ENCODE measurements at places on chromosomes 4 and X. TPM values are rescaled to one million over a fixed set of nuclear protein-coding genes. Genes with fewer than 3 reads are reported as not detected.

CENPVL2 gene
- total RNA-seq: not detected

GAGE13 gene
- not detected for total RNA-seq

DNA sequence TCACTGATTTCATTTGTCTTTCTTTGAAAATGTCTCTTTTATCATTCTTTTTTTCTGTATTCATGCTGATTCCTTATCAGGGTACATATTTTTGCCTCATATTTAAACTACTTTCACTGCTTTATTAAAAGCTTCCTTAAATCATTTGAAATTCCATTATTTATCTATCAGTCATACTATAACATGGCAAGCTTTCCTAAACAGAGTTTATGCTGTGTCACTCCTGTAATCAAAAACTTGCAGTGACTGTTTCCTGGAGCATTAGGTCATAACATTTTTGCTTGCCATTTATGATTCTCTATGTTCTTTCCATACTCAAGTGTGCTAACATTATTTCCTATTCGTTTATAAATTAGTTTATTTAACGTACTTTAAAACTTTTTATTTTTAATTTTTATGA lies 203.7 kb downstream of the BMPR1B start:
- DNase-seq: peak; percentile 59

- DNase-seq: no peak
Observed at GRCh38 chr4:52750819-52751486, at the start of gene ERVMER34-1. Gene ERVMER34-1 (minus strand): TSS chr4:52751425. CDS start chr4:52745520, 5,905 bp downstream.

DNA sequence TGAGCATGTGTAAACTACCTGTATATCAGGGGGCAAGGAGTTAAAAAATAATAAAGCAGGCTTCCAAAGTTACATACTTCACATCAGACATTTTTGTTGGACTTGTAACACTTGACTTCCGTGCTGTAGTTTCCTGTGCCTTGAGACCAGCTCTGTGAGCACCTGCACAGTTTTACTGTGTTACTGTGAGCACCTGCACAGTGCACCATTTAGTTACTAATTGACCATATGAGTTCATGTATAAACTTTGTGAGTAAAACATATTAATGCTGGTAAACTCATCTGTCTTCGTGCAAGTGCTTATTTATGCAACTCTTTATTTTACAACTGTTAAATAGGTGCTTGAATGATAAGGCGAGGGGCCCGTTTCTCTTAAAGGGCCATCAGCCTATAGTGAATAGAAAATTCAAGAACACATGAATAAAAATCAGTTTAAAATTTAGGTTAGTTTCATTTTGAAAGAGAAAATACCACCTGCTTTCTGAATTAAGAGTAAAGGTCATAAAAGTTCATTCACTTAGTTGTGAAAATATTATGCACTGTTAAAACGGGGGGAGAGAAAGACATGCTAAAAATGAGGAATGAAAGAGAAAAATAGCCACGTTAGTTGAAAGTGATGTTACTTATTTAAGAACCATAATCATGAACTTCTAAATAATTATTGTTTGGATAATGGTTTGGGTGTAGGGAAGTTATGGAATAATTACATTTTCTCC lies 42.4 kb downstream of the USP9X start:
- no peak for DNase-seq

GRCh38 chr4:148831945-148832344 lies 389.7 kb upstream of the NR3C2 start:
- DNase-seq: peak; percentile 48

HTR2C gene
- total RNA-seq: not detected

GRCh38 chr4:68433582-68433981 lies 13.7 kb upstream of the TMPRSS11E start:
- DNase-seq: no peak

KLHL13 gene
- total RNA-seq: 9.8 TPM

DNA sequence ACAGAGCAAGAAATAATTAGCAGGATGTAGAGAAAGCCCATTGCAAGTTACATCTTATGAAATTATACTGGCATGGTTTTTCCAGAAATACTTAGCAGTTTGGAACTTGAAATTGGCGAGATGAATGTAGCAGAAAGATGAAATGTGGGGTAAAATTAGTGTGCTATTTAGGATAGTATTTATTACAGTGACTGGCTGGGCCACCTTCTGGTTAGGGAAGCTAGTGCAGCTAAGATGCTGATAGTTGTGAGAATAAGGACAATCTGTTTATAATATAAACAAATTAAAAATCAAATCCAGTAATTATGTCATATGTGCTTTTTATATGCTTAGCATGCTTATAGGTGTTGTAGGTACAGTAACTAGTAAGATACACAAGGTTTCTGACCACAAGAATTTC lies 74.8 kb downstream of the IL15 start:
- DNase-seq: no peak

GRCh38 chr4:23033796-23034195 lies 341.1 kb downstream of the GBA3 start:
- DNase-seq: peak; percentile 16

DNA sequence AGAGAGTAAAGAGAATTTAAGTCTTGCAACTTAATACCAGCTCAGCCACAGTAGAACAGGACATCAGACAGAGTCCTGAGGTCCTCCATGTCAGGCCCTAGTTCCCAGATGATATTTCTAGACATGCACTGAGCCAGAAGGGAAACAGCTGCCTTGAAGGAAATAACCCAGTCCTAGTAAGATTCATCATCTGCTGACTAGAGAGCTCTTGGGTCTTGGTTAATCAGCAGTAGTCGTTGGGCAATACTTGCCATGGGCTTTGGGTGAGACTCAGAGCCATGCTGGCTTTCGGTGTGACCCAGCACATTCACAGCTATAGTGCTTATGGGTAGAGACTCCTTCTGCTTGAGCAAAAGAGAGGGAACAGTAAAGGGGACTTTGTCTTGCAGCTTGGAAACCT lies 379.1 kb downstream of the AR start:
- no peak for DNase-seq

GRCh38 chrX:54921427-54922021 lies 900 bp downstream of the TRO start:
- peak; percentile 72 for DNase-seq

DNA sequence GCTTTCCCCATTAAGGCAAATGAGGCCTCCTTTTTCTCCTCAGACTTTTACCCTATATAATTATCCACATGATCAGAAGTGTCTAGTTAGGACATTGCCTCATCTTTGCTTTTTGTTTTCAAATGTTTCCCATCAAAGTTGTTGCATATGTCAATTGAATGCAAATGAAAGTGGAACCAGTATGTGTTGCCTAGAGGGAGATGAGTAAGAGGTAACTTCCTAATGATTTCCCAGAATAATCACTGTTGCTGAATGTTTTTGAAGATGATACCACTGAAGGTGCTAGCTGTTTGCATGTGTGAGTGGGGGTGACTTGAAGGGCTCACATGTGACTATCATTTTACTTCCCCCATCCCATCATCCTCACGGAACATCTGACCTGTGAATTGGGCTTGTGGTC lies 33.9 kb downstream of the PAK3 start:
- DNase-seq: no peak

BEX1 gene
- total RNA-seq: 53.5 TPM

DNA sequence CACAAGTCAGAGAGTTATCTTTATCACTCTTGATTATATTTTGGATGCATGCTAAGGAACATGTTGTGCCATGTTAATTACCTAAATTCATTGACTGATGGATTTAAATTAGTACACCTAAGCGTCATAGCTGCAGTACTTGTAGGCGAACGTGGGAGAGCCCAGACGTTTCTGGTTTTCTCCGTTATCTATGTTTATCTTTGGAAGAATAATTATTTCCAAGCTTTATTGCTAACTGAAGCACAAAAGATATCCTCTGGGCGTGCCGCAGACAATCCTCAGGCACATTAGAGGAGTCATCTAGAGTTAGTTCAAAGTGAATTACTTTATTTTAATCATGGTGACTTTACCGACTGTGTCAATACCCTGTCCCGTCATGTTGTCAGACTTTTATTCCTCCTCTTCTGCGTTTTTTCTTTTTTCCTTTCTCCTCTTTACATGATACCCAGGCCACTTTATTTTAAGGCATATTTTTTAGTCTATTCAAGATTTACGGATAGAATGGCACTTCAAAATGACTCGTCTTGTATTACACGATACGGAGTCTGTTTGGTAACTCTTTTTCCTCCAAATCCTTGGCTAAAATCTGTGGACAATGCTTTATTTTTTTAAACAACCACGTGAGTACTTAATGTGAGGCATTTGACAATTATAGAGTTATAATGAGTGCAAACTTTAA lies 632.0 kb upstream of the TENM3 start:
- DNase-seq: no peak

Data from H4 (cell line).